Activated naive CD8-positive, alpha-beta T cell treated with anti-CD3 and anti-CD28 coated beads for 36 hours (primary cell): ENCODE measurements at places on chromosomes 5 and 9.

GRCh38 chr5:122404018-122404417 is 92.0 kb downstream of the SNCAIP start:
- no peak for DNase-seq

- peak; percentile 30 for DNase-seq
Measured at GRCh38 chr9:136201609-136202453, 3.1 kb downstream of the LHX3 start.

DNA sequence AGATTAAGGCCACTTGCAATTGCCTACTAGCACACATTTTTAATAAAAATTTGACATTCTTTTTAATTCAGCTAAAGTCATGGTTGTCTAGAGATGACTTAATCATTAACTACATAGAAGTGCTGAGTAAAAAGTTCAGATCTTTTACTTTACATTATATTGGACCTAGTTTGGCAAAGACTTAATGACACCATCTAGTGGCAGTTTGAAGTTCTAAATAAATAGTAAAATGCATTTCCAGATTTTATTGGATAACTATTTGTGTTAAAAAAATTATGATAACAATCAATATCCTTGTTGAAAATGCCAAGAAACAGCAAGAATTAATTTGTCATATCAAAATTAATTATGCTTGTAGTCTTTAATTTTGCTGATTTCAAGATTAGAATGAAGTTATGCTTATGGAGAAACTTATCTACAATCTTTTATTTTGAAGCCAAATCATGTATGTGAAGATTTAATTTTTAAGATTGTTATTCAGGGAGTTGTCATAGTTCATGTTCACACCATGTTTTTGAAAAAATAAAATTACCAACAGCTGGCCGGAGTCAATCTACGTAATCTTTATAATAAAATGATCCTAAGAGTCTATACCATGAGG is 69.6 kb upstream of the PJA2 start:
- DNase-seq = no peak

DNA sequence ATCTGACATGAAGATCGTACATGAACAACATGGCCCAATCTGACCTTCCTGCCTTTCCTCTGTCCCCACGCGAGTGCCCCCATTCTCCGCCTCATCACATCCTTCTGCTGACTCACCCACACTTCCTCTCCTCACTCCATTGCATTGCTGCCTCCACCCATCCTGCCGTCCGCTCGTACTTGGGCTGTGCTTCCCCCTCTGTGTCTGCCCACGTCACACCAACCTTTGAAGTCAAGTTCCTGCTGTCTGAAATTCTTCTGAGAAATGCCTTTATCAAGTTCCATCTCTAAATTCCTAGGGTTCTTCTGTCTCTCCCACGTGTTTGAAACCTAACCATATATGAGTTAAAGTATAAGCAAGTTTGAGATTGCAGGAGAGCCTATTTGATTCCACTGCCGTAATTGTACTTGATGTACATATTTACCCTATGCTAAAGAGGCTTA is 18.0 kb upstream of the STARD4 start:
- DNase-seq = peak; percentile 81

GRCh38 chr9:122562134-122562760 is 9.3 kb downstream of the OR1N2 start:
- peak; percentile 62 for DNase-seq

DNA sequence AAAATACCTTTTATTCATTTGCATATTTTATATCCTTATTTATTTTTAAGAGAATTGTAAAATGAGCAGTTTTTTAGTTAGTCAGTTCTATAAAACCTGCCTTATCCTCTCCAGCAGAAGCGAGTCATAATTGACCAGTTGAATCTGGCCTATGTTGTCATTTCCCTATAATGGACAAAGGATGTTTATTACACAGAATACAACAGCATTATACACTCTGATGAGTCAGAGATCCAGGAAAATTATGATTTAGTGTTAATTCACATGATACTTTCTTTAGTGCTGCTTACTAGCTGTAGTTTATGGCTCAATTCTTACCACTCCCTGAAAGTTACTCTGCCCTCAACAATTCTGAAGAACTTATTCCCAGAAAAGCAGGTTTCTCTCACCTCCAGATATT is 26.8 kb upstream of the LURAP1L start:
- DNase-seq = no peak

DNA sequence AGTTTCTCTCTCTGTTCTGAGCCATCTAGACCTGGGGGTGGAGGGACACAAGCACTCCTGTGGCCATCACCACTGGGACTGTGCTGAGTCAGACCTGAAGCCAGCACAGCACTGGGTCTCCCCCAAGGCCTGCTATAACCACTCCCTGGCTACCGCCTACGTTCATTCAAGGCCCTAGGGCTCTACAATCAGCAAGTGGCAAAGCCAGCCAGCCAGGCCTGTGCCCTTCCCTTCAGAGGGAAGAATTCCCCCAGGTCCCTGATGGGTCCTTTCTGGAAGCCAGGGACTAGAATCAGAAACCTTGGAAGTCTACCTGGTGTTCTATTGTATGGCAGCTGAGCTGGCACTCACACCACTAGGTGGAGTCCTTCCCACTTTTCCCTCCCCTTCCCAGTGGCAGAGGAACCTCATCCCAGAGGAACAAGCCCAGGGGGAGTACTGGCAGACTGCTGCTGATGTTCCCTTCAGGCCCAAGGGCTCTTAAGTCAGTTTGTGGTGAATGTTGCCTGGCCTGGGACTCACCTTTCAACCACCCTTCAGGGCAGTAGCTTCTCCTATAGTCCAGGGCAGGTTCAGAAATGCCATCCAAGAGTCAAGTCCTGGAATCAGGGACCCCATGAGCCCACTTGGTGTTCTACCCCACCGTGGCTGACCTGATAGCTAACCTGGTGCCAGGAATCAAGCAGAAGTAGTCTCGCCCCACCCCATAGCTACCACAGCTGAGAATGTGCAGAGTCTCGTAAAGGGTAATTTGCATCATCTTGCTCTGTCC is 20.0 kb downstream of the JMY start:
- no peak for DNase-seq

DNA sequence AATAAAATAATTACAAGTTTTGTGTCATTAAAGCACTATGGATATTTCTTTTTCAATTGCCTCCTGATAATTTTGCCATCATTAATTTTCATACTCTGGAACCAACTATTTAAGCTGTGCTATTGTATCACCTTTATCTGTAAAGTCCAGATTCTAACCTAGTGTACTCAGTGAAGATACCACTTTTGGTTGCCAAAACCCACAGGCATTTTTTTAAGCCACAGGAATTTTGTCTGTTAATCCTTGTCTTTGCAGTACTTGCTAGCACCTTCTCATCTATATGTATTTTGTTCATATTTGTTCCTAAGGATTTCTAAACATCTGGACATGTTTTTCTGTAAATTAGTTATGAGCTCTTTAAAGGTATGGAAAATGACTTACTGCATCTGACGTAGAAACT is 481.4 kb upstream of the DAB2 start:
- DNase-seq = no peak

- no peak for DNase-seq
Measured at GRCh38 chr9:137689745-137690529, 71.1 kb downstream of the EHMT1 start.

- peak; percentile 5 for DNase-seq
Measured at GRCh38 chr9:21443849-21444625, 3.8 kb downstream of the IFNA1 start.

DNA sequence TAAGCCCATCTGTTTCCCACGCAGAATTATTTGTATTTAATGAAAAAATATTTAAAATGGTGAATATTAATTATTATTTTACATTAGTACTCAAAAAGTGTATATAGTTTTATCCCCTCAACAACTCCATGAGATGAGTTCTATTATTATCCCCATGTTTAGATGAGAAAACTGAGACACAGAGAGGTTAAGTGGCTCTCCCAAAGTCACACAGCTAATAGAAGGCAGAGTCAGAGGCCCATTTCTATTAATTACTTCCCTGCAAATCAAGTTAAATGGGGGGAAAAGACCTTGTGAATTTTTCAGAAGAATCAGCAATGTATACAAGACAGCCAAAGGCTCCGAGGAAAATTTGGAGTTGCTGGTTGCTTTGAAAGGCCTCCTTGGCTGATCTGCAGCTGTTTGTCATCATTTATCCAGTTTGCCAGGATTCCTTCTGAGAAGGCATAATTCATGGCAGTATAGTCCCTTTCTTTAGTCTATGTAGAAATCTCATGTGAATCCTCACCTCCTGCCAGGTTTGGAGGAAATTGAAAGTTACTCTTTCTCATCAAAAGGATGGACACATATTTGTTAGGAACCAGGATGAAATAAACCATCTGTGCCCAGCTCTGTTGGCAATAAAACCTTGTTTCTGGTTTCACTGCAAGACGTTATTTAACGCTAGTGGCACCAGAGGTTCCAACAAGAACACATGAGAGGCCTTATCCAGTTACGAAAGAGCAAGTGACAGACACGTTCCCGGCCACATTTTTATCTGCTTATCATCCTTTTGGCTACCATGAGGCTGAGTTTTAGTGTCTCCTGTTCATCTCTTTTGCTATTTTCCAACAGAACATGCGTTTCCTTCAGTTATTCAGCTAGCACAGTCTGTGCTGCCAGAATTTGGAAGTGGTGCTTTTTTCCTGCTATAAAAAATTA is 621 bp downstream of the FYB1 start:
- DNase-seq = no peak

DNA sequence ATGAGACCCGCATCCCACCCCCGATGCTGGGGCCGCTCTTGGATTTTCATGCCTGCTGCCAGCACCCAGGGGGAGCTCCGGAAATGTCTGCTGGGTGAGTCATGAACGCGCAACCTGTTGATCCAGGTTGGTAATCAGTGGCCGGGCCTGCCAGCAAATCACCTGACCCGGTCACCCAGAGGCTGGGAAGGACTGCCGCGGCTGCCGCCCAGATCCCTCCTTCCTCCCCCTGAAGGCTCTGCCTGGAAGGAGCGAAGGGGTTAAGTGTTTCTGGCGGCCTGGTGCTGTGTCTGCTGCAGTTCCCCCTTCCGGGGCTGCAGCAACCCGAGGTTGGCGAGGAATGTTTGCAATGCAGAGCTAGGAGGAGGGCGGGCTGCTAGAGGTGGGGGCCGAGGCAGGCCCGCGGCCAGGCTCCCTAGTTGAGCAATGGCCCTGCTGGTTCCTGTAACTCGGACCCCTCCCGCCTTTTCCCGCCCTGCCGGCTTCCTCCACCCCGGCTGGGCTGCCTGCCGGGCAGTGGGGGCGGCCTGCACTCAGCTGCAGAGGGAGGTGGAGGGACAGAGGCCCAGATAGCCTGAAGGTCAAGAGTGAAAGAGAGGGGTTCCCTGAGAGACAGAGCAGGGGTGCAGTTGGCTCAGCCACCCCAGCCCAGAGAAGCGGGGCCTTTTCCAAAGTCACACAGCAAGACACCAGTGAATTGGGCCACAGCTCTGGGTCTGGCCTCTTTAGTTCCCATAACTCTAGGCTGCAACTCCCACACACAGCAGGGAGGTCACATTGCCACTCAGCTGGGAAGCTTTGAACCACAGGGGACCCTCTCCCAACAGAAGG is 156.3 kb upstream of the IER5L start:
- DNase-seq = peak; percentile 59

- peak; percentile 76 for DNase-seq
Measured at GRCh38 chr9:89000973-89001916, 10.0 kb downstream of the S1PR3 start.

- no peak for DNase-seq
Measured at GRCh38 chr5:26757941-26758340, 280.4 kb downstream of the CDH9 start.

DNA sequence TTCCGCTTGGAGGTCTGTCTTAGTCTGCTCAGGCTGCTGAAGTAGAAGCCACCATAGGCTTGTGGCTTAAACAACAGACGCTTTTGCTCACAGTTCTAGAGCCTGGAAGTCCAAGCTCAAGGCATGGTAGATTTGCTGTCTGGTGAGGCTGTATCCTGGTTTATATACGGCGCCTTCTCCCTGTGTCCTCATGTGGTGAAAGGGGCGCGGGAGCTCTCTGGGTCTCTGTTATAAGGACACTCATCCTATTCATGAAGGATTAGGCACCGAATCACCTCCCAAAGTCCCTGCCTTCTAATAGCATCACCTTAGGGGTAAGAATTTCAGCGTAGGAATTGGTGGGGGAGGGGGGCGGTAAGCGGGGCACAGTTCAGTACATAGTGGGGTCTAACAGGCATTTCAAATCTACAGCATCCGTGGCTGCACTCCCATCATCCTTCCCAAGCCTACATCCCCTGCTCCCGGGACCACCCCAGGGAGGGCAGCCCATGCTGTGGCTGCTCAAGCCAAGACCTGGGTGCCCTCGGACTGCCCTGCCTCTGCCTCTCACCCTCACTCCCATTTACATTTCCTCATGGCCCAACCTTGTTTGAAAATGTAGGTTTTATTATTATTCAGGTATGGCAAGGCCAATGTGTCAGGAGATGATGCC is 15.1 kb upstream of the LPCAT1 start:
- no peak for DNase-seq

DNA sequence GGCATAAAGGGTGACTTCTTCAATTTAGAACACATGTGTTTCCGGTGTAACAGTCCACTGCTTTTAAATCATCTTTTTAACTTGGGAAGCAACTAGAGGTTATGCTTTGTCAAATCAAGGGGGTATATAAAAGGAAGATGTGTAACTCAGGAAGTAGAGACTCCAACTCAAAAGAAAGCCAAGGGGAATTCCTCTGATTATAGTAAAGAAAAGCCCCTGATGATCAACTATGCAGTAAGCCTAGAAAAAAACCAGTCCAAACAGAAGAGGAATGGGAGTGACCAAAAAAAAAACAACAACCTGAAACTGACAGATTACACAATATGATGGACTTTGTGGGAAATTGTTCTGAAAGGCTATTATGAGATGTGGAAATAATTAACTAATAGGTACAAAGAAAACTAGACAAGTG is 90.3 kb downstream of the AK8 start:
- no peak for DNase-seq

GRCh38 chr9:71690063-71690688 is 78.1 kb downstream of the CEMIP2 start:
- no peak for DNase-seq

- no peak for DNase-seq
Measured at GRCh38 chr5:135891268-135891667, 4.4 kb downstream of the IL9 start.

DNA sequence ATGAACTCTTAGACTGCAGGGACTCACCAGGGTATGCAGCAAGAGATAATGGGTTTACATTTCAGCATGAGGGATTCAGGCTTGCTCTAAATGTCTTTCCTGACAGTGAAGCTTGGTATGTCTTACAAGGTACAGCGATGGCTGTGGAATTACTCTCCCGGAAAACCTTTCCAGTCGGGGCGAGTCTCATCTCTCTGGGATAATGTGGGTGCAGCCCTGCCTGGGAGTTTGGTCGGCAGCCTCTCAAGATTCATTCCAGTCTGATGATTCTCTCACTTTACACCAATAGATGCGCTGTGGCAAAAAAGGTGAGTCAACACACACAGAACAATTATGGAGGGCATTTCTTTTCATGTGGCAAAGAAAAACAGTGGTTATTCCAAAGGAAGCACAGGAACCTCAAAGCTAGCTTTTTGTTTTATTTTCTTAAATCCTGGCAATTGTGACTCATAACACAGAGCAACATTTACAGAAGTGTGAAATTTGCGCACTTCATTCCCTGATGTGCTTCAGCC is 190.3 kb downstream of the DCP2 start:
- DNase-seq = no peak

- no peak for DNase-seq
Measured at GRCh38 chr5:72410688-72411295, 90.6 kb downstream of the PTCD2 start.

- no peak for DNase-seq
Measured at GRCh38 chr5:172569861-172570558, 71.1 kb upstream of the NEURL1B start.
